Natural killer cell treated with Interleukin-12 subunit alpha and Interleukin-12 subunit beta and Interleukin-15 and Interleukin-18, amount 100 ng/mL, for 72 hours (primary cell): ENCODE measurements at places on chromosomes 7 and 10. TPM values are rescaled to one million over a fixed set of nuclear protein-coding genes. Genes with fewer than 3 reads are reported as not detected.

GRCh38 chr7:129951226-129952085 is 1.3 kb downstream of the UBE2H start:
- H3K4me1 ChIP-seq: peaks cover 8% of the 10 kb centered on the region
- DNase-seq: no peak
- no peak overlapping the region for H3K27ac ChIP-seq
- H3K36me3 ChIP-seq: peaks cover 10% of the 10 kb centered on the region
- no peak overlapping the region for H3K4me3 ChIP-seq

DNA sequence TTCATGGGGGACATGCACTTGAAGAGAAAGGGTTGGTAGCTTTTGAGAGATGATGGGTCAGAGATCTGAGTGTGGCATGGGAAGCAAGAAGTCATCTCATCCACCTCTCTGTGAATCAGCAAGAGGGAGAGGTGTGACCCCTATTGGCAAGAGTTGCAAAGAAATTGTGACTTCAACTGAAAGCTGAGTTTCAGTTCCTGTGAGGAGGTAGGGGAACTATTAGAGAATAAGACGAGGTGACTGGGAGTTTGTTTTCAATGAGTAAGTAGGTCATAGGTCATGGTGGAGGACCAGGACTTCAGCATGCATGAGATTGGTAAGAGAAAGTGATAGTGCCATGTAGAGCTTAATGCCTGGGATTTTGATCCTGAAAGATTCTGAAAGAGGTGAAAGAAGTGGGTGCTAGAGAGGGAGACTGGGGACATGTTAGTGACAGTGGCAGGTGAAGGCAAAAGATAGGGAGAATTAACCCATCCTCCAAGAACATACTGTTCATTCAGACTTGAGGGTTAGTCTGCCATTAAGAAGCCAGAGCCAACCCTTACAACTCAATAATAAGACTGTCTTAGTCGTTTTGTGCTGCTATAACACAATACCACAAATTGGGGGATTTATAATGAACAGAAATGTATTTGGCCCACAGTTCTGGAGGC is 75.5 kb upstream of the CAPZA2 start:
- no peak for DNase-seq
- H3K4me3 ChIP-seq: no peak overlapping the region
- no peaks in the 10 kb centered on the region for H3K27me3 ChIP-seq
- no peaks in the 10 kb centered on the region for H3K4me1 ChIP-seq
- H3K27ac ChIP-seq: no peak overlapping the region

DNA sequence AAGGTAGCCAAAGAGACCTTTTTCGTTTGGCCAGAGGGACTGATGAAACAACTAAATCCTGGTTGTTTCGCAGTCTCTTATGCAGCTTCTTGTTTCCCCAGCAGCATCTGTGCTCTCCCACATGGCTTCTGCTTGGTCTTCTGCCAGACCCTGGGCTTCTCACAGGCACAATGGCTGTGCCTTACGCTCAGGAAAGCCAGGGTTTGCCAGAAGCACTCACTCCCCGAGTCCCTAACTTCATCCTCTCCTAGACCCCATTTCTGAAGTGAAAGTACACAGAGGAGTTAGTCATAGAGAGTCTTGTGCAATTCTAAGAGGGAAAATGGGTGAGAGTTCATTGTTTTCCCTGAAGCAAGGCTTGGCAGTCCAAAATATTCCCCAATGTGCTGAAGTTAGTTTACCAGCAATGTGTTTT is 121.7 kb downstream of the EVX1 start:
- H3K4me3 ChIP-seq: no peak overlapping the region
- H3K27me3 ChIP-seq: peaks cover 17% of the 10 kb centered on the region
- no peaks in the 10 kb centered on the region for H3K36me3 ChIP-seq

- H3K36me3 ChIP-seq: no peaks in the 10 kb centered on the region
- no peak overlapping the region for H3K4me3 ChIP-seq
These were observed 85.8 kb downstream of the CTNNA3 start for GRCh38 chr10:67609996-67610793.

GRCh38 chr7:72183835-72184234 is 228.3 kb downstream of the CALN1 start:
- no peaks in the 10 kb centered on the region for H3K4me1 ChIP-seq
- no peak overlapping the region for H3K4me3 ChIP-seq
- no peaks in the 10 kb centered on the region for H3K36me3 ChIP-seq
- H3K27me3 ChIP-seq: no peaks in the 10 kb centered on the region
- H3K27ac ChIP-seq: no peak overlapping the region
- no peak for DNase-seq

GRCh38 chr7:84714765-84715164 is 472.1 kb downstream of the SEMA3D start:
- DNase-seq: no peak
- H3K4me3 ChIP-seq: no peak overlapping the region
- no peaks in the 10 kb centered on the region for H3K27me3 ChIP-seq

DNA sequence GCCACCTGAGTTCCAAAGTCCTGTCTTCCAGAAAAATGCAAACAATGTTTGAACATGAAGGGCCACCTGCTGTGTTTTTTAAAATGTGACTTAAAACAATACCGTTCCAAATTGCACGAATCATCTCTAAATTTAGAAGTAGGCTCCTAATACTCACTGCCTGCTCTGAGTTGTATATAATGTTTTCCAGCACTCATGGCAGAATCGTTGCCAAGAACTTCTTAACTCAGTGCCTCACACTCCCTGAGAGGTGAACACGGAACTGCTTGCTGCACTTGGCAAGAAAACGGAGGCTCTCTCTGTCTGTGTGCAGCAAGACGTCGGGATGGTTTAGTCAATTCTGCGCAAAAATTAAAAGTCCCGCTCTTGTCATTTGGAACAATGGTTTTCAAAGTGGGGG is 757.3 kb upstream of the AUTS2 start:
- no peaks in the 10 kb centered on the region for H3K36me3 ChIP-seq
- no peak overlapping the region for H3K27ac ChIP-seq
- H3K27me3 ChIP-seq: no peaks in the 10 kb centered on the region
- DNase-seq: no peak

- no peaks in the 10 kb centered on the region for H3K36me3 ChIP-seq
- H3K4me1 ChIP-seq: peaks cover 8% of the 10 kb centered on the region
- no peak overlapping the region for H3K4me3 ChIP-seq
- no peaks in the 10 kb centered on the region for H3K27me3 ChIP-seq
- no peak overlapping the region for H3K27ac ChIP-seq
These were observed 553.8 kb downstream of the GRM8 start for GRCh38 chr7:126698909-126699308.

DNA sequence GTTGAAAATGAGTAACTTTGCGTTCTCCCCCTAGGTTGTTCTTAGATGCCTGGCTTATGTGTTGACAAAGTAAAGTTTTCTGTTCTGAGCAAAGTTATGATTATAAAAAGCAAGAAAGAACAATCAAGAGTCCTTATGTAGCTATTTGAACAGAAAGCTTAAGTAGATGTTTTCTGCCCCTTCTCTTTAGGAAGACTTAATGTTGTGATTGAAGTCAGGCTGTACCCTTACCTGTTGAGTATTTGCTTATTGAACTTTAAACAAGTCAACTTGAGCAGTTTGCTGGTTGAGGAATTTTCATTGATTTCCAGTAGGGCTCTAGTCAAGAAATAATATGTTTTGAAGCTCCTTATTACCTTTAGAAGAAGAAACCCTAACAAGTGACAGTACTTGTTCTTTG is 33.9 kb upstream of the VDAC2 start:
- no peak for DNase-seq
- H3K4me3 ChIP-seq: no peak overlapping the region
- H3K36me3 ChIP-seq: peaks cover 5% of the 10 kb centered on the region
- H3K27ac ChIP-seq: peak overlapping the region; percentile 6
- H3K27me3 ChIP-seq: no peaks in the 10 kb centered on the region
- H3K4me1 ChIP-seq: peaks cover 21% of the 10 kb centered on the region

DNA sequence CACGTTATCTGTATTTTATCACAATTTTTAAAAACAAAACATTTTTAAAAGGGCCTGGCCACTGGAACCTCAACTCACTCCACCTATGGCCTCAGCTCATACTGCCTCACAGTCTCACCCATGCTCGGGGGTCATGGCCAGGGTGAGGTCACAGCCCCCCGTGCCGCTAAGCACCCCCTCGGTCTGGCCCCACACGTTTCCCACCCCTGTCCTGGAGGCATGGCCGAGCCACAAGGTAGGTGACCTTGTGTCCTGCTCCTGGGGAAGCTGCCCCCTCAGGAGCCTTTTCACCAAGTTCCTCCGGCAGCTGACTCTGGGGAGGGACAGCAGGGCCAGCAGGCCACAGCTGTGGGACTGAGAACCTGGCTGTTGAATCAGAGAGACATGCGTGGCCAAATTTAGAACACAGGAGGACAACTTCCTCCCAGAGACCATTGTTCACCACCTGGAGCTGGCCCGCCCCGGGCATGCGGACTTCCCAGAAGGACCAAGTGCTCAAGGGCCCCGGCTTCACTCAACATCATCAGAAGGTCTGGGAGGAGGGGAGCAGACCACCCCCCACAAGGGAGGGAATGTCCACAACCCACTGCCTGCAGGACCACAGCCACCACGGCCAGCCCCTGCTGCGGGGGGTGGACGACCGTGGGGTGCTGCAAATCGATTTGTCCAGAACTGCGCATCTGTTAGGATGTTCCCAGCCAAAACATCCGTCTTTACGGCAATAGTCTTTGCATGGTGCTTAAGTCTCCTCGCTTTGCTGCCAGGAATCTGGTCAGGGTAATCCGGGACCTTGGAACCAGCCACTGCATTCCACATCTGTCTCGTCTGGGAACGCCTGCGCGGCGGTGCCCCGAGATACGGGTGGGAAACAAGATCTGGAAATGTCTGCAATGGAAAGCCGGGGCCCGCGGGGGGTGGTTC is 48.6 kb upstream of the PDGFA start:
- H3K36me3 ChIP-seq: no peaks in the 10 kb centered on the region
- DNase-seq: no peak
- H3K4me3 ChIP-seq: no peak overlapping the region
- no peaks in the 10 kb centered on the region for H3K4me1 ChIP-seq
- H3K27me3 ChIP-seq: no peaks in the 10 kb centered on the region
- H3K27ac ChIP-seq: no peak overlapping the region

GRCh38 chr10:21807180-21807579 is 196.3 kb downstream of the DNAJC1 start:
- DNase-seq: no peak
- peaks cover 2% of the 10 kb centered on the region for H3K4me1 ChIP-seq
- no peak overlapping the region for H3K27ac ChIP-seq
- H3K27me3 ChIP-seq: no peaks in the 10 kb centered on the region

DNA sequence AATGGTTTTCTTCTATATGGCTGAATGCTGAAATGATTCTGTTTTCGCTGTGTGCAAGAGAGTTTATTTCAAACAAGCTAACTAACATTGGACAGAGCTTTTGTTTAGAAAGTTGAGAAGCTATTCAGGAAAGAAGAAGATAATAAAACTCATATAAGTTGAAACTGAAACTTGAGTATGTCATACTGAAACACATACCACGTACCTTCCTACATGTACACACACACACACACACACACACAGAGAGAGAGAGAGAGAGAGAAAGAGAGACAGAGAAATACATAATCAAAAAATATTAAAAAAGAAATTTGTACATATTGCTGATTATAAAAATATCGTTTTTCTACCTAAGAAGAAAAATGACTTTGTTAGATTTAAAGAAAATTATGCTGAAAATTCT is 561.9 kb upstream of the KCND2 start:
- no peaks in the 10 kb centered on the region for H3K27me3 ChIP-seq
- H3K4me1 ChIP-seq: no peaks in the 10 kb centered on the region
- no peak overlapping the region for H3K27ac ChIP-seq

DNA sequence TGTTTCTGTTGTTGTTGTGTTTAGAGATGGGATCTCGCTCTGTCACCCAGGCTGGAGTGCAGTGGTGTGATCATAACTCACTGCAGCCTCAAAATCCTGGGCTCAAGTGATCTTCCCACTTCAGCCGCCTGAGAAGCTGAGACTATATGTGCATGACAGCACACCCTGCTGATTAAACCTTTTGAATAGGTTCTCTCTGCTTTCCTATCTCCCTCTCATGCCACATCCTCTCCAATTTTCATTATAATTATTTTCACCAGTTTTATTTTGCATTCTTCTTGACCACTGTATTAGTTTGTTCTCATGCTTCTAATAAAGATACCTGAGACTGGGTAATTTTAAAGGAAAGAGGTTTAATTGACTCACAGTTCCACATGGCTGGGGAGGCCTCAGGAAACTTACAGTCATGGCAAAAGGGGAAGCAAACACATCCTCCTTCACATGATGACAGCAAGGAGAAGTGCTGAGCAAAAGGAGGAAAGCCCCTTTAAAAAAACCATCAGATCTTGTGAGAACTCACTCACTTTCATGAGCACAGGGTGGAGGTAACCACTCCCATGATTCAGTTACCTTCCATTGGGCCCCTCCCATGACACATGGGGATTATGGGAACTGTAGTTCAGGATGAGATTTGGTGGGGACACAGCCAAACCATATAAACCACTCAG is 12.9 kb downstream of the AGK start:
- peaks cover 73% of the 10 kb centered on the region for H3K36me3 ChIP-seq
- peak; percentile 71 for DNase-seq
- peak overlapping the region; percentile 92 for H3K27ac ChIP-seq
- no peaks in the 10 kb centered on the region for H3K27me3 ChIP-seq

DNA sequence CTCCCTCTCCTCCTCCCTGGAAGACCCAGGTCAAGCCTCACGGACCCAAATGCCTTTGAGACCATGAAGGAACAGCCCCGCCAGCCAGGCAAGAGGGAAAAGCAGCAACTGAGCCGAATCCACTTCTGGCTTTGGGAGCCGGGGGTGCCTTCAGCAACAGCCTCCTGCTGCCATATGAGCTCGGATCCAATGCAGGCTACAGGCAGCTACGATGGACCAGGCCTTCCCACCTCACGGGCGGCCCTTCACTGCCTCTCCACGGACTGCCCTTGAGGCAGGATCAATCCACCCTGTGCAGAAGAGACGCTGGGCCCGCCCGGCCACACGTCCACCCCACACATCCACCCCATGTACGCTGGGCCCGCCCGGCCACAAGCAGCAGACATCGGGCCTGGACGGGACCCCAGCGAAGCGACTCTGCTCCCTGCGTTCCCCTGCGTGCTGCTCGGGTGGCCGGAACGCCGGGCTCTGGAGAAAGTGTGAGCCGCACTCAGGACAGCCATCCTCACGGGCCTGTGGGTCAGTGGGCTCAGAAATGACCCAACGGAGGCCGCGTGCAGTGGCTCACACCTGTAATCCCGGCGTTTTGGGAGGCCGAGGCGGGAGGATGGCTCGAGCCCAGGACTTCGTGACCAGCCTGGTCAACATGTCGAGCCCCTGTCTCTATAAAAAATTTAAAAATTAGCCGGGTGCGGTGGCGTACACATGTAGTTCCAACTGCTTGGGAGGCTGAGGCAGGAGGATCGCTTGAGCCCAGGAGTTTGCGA is 82.0 kb downstream of the FOXL3 start:
- H3K36me3 ChIP-seq: no peaks in the 10 kb centered on the region
- peaks cover 3% of the 10 kb centered on the region for H3K27me3 ChIP-seq
- no peak overlapping the region for H3K4me3 ChIP-seq

GRCh38 chr7:112225006-112225405 is 18.5 kb downstream of the ZNF277 start:
- no peak for DNase-seq
- peaks cover 25% of the 10 kb centered on the region for H3K4me1 ChIP-seq
- no peaks in the 10 kb centered on the region for H3K36me3 ChIP-seq
- H3K27me3 ChIP-seq: no peaks in the 10 kb centered on the region

The GJC3 gene
- not detected for total RNA-seq

The PRRT4 gene
- not detected for total RNA-seq
